ENCODE measurements at places on chromosomes 16 and 17.

- DNase-seq: no peak
Measured at GRCh38 chr17:60968266-60968665, 290.6 kb downstream of the BCAS3 start.

- no peak for DNase-seq
Measured at GRCh38 chr16:23274968-23275367, 27.1 kb upstream of the SCNN1B start.

DNA sequence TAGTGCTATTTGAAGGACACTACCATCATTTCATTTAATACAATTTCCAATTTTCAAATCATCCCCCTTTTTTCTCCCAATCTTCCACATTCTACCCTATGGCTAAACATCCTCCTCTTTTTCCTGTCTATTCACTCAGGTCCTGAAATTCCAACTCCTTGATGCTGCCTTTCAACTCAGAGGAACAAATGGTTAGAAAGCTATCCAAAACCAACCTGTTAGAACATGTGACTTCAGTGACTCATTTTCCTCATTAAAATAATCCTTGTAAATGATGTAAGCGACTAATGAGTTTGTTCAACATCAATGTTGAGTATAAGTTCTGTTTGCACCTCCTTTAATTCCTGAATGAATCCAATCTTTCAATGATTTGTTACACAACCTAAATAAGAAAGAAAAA is 5.5 kb downstream of the PSMD12 start:
- no peak for DNase-seq

DNA sequence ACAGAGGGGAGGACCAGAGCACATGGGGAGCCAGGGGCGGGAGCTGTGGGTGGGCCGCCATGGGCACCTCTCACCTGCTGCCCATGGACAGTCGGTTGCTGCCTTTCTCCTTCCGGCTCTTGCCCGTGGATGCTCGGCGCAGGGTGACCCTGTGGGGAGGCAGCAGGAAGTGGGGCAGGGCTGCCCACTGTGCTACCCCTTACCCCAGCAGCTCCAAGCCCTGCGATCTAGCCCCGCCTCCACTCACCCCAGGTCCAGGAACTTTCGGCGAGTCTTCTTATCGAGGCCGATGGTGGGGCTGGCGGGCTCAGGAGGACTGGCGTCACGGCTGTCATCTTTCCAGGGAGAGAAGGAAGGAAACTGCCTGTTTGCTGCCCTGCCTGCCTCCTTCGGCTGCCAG is 14.2 kb downstream of the SAMD14 start:
- DNase-seq: no peak

GRCh38 chr16:73433731-73434307 is 385.9 kb upstream of the ZFHX3 start:
- no peak for DNase-seq

DNA sequence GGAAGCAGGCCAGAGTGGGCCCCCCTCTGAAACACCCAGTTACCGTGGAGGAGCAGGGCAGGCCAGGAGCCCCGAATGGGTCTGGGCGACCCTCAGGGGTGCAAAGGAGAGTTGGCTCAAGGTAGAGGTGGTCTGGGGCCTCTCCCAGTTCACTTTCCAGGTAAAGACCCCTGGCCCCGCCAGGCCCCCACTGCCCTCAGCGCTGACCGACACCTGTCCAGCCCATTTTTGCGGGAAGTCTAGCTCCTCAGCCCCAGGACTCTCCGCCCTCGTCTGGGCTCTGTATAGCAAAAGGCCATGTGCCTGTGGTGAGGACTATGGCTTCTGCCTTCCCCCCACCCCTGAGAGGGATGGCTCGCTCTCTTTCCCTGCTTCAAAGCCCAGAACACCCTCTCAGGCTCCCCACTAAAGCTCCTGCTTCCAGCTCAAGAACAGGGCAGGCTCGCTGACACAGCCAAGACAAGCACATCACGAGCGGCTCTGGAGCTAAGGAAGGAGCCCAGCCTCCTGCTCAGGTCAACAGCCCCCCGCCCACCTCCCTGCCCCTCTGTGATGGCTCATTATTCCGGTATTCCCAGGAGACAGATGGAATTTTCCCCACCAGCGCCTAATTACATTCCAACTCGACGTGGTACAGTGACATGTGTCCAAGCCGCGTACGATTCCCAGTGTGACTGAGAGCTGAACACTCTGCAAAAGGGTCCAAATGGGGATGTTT is 59.4 kb downstream of the RTN4RL1 start:
- no peak for DNase-seq

DNA sequence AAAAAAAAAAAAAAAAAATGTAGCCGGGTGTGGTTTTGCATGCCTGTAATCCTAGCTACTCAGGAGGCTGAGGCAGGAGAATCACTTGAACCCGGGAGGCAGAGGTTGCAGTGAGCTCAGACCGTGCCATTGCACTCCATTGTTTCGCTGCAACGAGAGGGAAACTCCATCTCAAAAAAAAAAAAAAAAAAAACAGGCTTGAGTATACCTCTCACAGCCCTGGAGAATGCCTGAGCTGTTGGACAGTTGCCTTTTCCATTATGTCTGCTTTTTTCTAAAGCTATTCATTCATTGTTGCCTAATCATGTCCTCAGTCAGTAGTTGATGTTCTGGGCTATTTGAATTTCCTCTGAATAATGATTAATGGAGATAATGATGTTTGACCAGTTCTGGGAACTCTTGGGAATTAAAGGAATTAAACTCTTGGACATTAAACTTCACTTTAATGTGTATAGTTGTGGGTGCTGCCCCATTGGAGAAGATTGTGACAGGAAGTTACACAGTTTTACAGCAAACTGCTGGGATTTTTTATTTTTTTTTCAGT is 11.8 kb downstream of the HMOX2 start:
- DNase-seq: no peak

- no peak for DNase-seq
Measured at GRCh38 chr17:78884148-78884825, 18.7 kb downstream of the CEP295NL start.

DNA sequence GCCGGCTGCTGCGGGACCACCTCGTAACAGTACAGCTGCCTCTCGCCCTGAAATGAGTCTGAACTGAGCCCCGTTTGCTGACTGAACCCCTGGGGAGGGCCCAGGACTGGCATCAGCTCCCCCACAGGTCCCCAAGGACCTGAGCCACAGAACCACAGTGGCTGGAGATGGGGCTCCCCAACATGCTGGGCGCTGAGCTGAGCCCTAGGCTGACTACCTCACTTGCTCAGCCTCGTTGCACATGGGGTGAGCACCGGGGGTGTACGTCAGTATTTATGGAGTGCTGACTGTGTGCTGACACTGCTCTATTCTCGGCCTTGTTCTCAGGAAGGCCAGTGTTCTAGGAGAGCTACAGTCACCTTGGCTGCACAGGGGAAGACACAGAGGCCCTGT is 6.6 kb upstream of the VASN start:
- no peak for DNase-seq
